ENCODE measurements at places on chromosomes 11 and 22.

GRCh38 chr22:24230911-24231656 is 13.8 kb downstream of the GGT5 start:
- no peaks in the 10 kb centered on the region for H3K27me3 ChIP-seq
- H3K27ac ChIP-seq, result no peak overlapping the region
- H3K36me3 ChIP-seq, result no peaks in the 10 kb centered on the region
- no peaks in the 10 kb centered on the region for H3K4me1 ChIP-seq
- no peak overlapping the region for H3K4me3 ChIP-seq
- peak; percentile 76 for DNase-seq

- H3K36me3 ChIP-seq, result peaks cover 10% of the 10 kb centered on the region
- no peaks in the 10 kb centered on the region for H3K27me3 ChIP-seq
- no peak for DNase-seq
- peaks cover 27% of the 10 kb centered on the region for H3K4me1 ChIP-seq
Measured at GRCh38 chr11:65541093-65541982, 16.5 kb downstream of the SCYL1 start.

DNA sequence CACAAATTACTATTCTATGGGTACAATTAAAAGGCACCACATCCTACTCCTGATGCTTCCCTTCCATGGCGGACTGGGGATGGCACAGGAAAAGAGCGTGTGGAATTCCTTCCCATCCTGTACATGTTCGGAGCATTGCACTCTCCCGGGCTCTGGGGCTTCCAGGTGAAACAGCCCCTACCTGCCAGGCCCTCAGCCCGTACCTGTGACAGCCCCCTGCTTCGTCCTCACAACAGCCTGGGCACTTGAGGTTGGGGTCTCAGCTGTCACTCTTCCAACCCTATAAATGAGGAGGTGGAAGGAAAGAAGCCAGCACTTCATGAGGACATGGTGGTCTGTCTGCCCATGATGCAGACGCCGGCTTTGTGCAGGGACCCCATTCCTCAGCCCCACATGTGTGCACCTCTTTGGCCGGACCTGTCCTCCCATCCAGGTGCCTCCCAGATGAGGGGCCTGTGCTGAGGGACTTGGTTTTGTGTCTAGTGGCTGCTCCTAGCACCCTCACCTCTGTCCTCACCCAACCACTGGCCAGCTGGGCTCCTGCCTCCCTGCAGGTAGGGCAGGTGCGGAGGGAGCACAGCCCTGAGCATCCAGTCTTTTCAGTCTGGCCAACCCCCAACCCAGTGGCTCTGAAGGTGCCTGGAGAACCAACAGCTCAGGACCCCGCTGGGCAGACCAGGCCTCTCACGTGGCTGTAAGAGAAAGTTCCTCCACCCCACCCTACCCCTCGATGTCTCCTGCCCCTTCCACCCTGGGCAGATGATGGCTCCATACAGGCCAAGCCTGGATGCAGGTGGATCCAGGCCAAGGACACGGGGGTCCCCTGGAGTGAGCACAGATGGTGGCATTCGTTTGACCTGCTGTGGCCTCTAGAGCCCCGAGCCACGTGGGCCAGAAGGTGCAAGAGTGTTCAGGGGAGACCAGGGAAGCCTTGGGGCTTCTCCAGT is 23.4 kb upstream of the WNT7B start:
- no peak for DNase-seq
- H3K4me3 ChIP-seq, result no peak overlapping the region
- H3K4me1 ChIP-seq, result no peaks in the 10 kb centered on the region

GRCh38 chr11:2701898-2702434 is 2.2 kb upstream of the KCNQ1OT1 start:
- DNase-seq, result no peak
- no peak overlapping the region for H3K4me3 ChIP-seq
- peaks cover 8% of the 10 kb centered on the region for H3K4me1 ChIP-seq
- H3K36me3 ChIP-seq, result peaks cover 8% of the 10 kb centered on the region
- no peak overlapping the region for H3K27ac ChIP-seq
- H3K27me3 ChIP-seq, result no peaks in the 10 kb centered on the region

- H3K27me3 ChIP-seq, result no peaks in the 10 kb centered on the region
- H3K27ac ChIP-seq, result no peak overlapping the region
- H3K4me1 ChIP-seq, result no peaks in the 10 kb centered on the region
- DNase-seq, result no peak
- no peaks in the 10 kb centered on the region for H3K36me3 ChIP-seq
Measured at GRCh38 chr22:29144786-29145160, 60.9 kb upstream of the EMID1 start.

DNA sequence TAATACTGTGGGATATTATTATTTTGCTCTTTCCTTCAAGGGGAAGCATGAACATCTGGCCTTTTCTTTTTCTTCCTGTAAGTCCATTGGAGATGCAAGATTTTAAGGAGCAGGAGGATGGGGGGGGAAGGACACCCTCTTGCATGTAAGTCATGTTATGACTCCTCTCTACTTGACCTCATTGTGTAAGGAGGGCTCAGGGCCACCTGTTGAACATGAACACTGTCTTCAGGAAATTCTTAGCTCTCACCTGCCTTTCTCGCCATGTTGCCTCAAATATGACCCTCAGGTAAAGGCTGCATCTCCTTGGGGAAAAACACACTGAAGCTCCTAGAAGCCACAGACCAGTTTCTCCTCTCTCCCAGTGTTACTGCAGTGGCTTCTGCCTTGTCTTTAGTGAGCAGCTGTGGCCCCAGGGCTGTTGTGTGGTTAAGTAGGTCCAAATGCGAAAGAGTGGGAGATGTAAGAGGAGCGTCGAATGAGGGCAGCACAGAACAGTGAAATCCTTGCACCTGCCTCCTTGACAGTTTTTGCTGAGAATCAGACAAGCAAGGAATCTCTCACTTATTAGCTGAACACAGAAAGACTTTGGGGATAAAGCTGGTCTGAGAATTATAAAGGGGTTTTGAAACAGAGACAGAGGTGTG is 1.3 kb upstream of the RAG1 start:
- no peak overlapping the region for H3K4me3 ChIP-seq
- H3K27ac ChIP-seq, result no peak overlapping the region
- no peak for DNase-seq
- H3K27me3 ChIP-seq, result peaks cover 31% of the 10 kb centered on the region

DNA sequence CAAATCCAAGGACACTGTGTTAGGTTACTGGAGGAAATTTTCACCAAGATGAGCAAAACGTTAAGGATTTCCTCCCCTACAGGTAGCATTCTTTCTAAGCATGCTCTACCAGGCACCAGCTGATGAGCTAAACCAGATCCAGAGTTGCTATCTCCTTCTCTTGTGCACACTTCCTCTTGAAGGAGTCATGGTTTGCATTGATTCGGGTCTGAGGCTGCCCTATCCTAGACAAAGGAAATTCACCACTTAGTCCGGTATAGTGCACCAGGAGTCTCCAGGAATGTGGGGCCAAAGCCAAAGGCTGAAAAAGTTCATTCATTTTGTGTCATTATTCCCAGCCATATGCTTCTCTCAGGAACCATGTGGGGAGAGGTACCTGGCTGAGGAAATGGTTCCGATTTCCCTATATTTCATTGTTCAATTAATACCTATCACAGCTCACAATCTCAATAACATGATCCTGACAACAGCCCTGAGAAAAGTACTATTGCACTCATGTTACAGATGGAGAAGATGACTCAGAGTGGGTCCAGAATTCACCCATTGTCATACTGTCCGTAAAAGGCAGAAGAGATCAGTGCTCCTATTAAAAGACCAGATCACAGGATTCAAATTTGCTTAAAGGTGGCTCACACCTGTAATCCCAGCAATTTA is 39.1 kb downstream of the SLC35F2 start:
- no peak overlapping the region for H3K27ac ChIP-seq
- no peak overlapping the region for H3K4me3 ChIP-seq
- no peak for DNase-seq
- peaks cover 10% of the 10 kb centered on the region for H3K4me1 ChIP-seq
